NCI-H2081 treated with DMSO at 0.1 percent for 48 hours (cell line): ENCODE measurements at places on chromosomes 2 and 18.

DNA sequence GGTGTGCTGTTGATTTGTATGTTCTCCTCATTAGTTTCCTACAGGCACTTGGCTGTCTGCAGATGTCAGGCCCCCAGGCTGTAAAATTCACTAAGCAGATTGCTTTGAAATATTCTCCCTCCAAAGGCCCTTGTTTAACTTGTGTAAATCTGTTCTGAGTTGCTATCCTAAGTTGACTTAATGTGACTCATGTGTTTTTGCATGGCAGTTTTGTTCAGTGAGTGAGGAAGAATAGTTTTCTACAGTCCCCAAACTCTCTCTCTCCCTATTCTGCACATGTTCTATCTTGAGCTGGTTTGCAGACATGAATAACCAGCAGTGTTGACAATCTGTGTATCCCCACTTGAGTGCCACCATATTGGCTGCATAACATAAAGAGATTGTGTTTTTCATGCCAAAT is 1005.4 kb upstream of the DDX18 start:
- DNase-seq = no peak

DNA sequence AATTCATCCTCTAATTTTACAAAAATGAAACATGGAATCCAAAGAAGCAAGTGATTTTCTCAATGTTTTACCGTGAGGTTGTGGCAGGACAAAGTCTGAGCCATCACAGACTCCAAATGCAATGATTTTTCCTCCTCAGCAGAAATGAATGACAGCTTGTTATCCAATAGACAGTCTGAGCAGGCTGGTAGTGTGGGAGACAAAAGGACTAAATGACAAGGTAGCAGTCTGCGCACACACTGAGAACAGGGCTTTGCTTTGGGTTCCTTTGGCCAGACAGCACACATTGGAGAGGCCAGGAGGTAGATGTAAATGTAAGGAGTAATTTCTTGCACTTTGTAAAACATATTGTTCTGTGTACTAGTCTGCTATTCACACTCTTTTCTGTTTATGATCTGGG is 50.3 kb upstream of the RGPD4 start:
- no peak for DNase-seq

GRCh38 chr2:241035818-241036396 is 37.5 kb downstream of the SNED1 start:
- DNase-seq = no peak

DNA sequence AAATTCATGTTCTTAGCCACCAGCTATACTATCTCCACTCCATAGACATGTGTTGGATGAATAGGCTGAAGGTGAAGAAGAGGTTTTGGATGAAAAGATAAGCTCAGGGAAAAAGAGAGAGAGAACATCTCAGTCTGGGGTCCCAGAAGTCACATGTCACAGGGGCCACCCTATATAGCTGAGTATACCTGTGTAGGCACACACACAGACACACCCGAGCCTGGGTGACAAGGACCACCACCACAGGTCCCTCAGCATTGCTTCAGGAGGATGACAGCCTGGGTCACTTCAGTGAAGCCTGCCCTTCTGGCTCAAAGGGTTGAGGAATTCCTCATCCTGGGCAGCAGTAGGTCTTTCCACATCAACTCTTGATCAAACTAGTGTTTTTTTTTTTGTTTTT is 56.2 kb downstream of the POLR1A start:
- DNase-seq = no peak

DNA sequence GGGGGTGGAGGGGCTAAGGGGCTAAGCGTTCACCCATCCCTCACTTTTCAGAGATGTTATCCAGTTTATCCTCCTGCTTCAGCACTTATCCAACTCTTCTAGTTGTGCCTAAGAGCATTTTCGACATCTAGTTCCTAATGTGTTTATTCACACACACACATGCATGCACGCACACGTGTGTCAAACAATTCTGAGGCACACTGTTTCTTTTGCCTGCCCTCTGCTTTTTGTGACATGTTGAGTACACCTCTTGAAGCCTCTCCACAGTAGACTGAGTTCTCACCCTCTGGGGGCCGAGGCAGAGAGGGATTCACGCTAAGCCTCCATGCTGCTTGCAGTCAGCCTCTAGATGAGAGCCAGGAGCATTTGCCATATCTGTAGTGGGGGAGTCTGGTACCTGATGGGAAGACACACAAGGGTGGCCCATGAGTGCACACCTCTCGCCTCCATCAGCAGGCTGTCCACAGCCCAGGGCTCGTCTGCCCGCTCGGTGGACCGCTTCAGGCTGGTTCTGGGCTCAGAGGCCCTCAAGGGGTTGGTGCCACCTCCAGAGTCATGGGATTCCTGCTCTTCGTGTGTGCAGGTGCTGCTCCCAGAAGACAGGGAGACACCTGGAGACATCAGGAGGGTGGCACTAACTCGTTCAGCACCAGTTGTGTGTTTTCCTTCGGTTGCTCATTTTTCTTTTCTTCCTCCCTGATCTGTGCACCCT is 11.9 kb downstream of the TWIST2 start:
- DNase-seq = no peak

DNA sequence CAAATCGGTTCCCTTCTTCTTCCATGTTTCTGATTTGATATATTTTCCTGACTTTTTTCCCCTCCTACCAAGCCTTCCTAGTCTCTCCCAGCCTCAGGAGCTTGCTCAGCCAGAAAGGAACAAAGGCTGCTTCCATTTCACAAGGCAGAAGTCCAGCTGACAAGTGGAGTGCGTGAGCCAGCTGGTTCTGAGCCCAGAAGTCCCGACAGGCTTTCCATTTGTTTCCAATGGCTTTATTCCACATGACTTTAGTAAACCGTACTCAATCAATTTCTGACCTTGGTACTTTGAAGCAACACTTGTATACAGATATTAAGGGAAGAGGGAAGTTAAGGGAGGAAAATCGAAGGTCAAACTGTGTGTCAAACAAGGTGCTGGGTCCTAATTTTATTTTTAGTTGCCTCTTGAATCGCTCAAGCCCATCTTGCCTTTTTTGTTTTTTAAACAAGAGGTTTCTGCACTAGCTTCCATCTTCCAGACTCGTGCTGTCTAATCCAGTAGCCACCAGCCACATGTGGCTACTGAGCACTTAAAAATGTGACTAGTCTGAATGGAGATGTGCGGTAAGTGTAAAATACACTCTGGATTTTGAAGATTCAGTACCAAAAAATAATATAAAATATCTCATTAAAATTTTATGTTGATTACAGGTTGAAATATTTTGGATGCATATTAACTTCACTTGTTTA is 36.2 kb downstream of the WIPF1 start:
- no peak for DNase-seq

DNA sequence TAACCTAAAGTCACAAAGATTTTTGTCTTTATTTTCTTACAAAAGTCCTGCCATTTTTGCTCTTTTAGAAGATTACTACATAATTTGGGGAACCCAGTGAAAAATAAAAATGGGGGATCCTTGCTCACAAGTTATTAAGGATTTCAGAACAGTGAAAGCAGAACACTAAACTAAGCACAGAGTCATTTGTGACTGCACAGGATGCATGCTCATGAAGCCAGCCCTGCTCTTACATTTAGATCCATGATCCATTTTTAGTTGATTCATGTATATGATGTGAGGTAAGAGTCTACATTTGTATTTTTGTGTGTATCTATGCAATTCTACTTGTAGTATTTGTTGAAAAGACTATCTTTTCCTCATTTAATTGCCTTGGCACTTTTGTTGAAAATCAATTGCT is 21.8 kb downstream of the SP140L start:
- DNase-seq = no peak

- DNase-seq = no peak
Observed at GRCh38 chr2:126857502-126857901, 41.2 kb upstream of the TEX51 start.

GRCh38 chr2:177038787-177039484 is 173.7 kb upstream of the HNRNPA3 start:
- DNase-seq = no peak
